ENCODE measurements at places on chromosomes 6 and 20.

DNA sequence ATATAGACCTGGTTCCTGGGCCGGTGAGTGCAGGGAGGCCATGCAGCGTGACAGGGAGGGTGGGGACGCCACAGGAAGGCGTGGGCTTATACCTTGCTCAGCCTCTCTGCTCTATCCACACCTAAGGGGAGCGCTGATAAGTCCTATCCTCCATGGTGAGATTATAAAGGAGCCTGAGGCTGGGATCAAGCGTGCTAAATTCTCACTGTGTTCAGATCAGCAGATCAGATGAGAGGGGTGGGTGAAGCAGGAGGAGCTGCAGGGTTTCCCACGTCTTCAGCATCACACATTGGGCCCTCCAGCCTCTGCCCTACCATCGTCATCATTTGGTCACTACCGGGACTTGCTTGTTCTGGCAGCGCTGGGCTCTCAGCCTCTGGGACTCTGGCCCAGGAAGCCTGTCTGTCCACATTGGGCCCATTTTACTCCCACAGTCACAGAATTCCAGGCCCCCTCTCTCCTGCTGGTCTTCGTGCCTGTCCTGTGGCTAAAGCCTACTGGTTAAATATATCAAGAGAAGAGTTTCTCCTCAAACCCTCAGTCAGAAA, 29.1 kb upstream of the PDE10A start:
- DNase-seq, result no peak

- DNase-seq, result no peak
Observed at GRCh38 chr20:1474817-1475603, 8.4 kb upstream of the NSFL1C start.

- DNase-seq, result no peak
Observed at GRCh38 chr6:169026175-169026574, 227.5 kb downstream of the THBS2 start.

GRCh38 chr20:9617940-9618339, 103.5 kb downstream of the LAMP5 start:
- DNase-seq, result peak; percentile 85

- no peak for DNase-seq
Observed at GRCh38 chr6:9537381-9537780, 877.5 kb downstream of the TFAP2A start.
